Hematopoietic multipotent progenitor cell treated with erythropoietin and hydrocortisone succinate and interleukin-3 and kit ligand, for 15 days (in vitro differentiated cells): ENCODE measurements at places on chromosomes 12 and 14.

DNA sequence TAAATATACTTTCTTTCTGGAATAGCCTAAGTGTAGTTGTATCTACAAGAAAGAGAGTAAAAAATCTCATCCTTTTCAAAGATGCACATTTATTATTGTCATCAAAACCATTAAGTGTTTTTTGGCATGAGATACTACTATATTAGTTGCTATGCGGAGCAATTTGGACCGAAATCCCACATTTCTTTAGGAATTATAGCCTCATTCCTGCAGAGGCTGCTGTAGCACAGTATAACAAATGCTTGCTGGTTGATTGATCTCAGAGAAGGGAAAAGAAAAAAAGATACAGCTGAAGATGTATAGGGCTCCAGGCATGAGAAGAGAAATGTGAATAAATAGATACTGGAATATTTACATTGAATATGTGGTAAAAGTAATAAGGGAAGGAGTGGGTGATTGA lies 36.0 kb downstream of the RHOJ start:
- DNase-seq, result no peak

DNA sequence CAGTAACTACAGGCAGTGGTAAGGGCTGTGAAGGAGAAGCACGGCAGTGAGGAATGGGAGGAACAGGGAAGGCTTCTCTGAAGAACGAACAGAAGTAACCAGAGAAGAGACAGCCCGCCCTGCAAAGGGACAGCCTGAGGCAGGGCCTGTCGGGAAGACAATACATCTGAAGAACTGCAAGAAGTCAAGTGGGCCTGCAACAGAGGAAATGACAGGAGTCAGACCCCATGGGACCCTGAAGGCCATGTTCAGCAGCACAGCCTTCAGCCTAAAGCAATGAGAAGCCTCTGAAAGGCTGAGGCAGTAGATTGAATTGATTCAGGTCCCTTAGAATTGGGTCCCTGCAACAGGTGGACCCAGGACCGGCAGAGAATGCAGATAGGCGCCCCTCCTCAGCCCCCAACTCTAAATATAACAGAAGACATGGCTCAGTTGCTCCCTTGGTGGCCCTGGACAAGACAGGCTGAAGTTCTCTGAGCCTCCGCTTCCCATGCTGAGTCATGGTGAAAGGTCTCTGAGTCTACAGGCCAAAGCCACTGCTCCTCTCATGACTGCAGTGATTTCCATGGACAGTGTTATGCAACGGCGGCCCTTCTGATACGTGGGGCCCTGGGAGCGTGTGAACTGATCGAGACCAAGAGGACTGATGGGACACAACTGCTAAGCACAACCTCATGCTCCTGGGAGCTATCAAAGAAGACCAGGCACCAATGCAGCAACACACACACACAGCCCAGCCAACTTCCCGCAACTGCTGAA lies 10.8 kb upstream of the ACTR6 start:
- DNase-seq, result no peak

- no peak for DNase-seq
Observed at GRCh38 chr12:63911341-63911740, 66.8 kb downstream of the SRGAP1 start.

DNA sequence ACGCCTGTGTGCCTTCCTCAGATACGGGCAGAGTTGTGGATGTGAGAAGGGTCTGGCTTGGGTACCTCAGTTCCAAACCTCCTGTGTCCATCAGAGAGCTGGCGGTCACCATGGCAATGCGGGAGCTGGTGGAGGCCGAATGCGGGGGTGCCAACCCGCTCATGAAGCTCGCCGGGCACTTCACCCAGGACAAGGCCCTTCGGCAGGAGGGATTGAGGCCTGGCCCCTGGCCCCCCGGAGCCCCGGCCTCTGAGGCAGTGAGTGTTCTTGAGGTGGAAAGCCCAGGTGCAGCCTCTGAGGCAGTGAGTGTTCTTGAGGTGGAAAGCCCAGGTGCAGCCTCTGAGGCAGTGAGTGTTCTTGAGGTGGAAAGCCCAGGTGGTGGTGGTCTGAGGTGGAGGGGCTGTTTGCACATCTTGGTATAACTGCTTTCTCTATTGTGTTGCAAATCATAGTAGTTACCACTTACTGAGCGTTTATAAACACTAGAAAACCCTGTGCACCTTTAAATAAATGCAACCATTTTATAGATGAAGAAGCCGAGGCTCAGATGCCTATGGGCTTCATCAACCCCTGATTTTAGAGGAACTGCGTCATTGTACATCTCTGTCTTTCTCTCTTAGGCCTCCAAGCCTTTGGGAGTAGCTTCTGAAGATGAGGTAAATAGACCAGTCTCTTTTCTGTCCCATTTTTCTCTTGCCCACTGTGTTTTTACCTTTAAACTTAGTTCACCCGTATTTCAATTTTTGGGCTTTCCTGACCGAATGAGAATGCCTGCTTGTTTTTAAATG lies 976 bp downstream of the PEX5 start:
- DNase-seq, result no peak

DNA sequence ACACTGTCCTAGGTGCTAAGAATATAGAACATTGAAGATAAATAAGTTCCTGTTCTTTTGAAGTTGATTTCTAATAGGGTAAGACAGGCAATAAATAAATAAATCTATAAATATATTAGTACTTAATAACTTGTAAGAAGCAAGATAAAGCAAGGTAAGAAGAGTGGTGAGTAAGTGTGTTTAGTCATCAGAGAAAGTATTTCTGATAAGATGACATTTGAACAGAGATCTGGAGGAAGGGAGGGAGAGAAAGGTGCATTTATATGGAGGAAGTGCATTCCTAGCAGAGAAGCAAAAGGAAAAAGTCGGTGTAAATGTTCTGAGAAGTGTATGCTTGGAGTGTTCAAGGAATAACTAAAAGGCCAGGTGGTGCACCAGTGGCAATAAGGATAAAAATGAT lies 184.4 kb upstream of the GRIP1 start:
- DNase-seq, result no peak

DNA sequence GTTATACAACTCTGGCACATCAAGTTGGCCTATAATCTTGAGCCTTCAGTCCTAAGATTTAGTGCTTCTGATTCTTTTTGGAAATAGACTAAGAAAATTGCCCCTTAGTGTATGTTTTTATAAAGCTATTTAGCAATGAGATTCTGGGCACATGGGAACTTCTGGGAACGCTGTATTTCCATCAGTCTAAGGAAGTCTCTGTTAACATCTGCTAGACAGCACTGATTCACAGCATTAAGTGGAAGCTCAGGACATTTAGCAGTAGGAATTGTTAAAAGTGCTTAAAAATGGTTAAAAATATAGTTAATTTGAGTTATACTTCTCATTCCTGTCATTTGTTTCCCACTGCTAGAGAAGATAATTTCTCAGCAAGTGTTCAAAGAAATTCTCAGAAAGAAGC lies 579.1 kb downstream of the SLC16A7 start:
- DNase-seq, result no peak

- DNase-seq, result no peak
Observed at GRCh38 chr12:97386133-97386581, 76.4 kb upstream of the RMST start.

- no peak for DNase-seq
Observed at GRCh38 chr12:115255962-115256361, 572.0 kb upstream of the TBX3 start.

- DNase-seq, result no peak
Observed at GRCh38 chr12:70240673-70241072, 2.6 kb upstream of the CNOT2 start.

- DNase-seq, result no peak
Observed at GRCh38 chr12:2490831-2491230, 303.9 kb upstream of the FKBP4 start.

GRCh38 chr12:116551619-116551951 lies 7.6 kb upstream of the MAP1LC3B2 start:
- DNase-seq, result no peak

DNA sequence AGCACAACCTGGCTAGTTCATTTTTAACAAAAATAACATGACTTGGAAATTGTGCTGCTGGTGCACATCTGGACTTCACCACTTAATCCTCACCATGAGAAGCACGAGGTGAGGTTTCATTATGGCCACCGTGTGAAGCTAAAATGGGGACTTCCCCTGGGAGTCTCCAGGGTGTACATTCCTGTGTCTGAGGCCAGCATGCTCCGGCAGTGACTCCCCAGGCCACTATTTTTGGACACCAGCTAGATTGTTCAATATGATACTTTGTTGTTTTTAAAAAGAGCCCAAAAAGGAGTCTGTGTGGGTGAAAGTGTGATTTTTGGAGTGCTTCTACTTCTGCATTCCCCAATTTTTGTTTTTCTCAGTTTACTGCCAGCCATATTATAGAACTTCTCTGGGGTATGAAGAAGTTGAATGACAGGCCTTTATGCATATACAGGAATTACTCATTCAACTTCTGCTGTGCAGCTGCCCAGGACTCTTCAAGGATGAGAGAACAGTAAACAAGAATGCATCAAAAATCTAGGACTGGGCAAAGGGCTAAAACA lies 16.9 kb upstream of the AICDA start:
- DNase-seq, result no peak

- DNase-seq, result no peak
Observed at GRCh38 chr12:53939141-53940108, 794 bp downstream of the HOXC13 start.

DNA sequence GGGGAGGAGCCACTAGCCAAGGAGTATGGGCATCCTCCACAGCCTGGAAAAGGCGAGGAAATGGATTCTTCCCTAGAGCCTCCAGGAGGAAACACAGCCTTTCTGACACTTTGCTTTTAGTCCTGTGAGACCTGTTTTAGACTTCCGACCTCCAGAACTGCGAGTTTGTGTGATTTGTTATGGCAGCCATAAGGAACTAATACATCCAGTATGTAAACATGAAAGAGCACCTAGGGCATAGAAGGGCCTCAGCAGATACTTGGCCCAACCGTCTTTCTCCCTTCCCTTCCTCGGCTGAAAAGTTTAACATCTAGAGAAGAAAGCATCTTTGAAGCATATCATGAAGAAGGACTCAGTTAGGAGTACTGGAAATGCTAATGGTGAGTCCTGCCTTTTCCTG lies 3.6 kb downstream of the HIP1R start:
- no peak for DNase-seq

DNA sequence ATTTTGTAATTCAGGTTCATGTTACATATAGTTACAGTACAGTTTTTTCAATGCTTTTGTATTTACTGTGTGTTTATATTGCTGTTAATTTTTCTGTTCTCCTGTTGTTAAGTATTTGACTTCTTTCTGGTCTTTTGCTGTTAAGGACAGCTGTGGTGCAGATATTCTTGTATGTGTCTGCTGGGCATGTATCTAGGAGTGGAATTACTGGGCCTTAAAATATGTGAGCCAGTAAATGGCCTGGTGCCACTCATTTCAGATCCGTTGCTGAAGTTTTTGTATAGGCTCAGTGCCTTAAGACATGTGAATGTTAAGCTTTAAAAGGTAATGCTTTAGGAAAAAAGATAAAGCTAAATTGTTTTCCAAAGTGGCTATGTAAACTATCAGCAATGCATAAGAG lies 87.3 kb downstream of the TTLL5 start:
- no peak for DNase-seq

DNA sequence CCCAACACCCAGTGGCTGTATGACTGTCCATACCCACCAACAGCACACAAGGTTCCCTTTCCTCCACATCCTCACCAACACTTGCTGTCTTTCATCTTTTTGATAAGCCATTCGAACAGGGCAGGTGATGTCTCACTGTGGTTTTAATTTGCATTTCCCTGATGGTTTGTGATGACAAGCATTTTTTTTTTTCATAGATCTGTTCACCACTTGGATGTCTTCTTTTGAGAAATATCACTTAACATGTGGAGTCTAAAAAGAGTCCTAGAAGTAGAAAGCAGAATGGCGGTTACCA lies 198.1 kb upstream of the DIO3 start:
- no peak for DNase-seq

DNA sequence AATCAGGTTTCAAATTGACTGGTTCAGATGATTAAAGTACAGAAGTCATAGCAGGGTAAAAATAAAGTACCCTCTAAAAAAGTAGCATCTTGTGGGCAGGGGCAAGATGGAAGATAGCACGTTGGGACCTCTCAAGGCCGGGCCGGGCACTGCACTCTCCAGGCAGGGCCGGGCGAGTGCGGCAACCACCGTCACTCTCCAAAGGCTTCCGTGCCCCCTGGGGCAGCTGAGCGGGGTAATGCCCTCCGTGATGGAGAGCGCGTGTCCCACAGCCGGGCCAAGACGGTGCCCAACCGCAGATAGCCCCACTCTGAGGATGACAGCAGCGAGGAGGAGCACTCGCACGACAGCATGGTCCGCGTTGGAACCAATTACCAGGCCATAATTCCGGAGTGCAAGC lies 8.6 kb upstream of the PLXNC1 start:
- no peak for DNase-seq

DNA sequence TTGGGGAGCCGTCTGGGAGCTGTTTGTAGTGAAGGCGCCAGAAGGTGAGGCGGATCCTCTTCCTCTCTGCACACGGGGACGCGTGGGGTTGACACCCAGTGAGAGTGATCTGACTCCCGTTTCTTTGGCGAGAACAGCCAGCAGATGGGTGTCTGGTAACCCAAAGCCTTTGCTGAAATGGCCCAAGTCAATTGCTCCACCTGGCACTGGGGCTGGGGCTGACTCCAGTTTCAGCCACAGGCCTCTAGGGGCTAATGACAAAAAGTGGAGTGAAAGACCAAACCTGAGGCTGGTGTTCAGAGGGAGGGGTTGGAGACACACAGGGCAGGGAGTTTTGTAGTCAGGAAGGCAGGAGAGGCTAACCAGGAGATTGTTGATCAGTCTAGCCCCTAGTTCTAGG lies 87.0 kb downstream of the FRMD6 start:
- no peak for DNase-seq

DNA sequence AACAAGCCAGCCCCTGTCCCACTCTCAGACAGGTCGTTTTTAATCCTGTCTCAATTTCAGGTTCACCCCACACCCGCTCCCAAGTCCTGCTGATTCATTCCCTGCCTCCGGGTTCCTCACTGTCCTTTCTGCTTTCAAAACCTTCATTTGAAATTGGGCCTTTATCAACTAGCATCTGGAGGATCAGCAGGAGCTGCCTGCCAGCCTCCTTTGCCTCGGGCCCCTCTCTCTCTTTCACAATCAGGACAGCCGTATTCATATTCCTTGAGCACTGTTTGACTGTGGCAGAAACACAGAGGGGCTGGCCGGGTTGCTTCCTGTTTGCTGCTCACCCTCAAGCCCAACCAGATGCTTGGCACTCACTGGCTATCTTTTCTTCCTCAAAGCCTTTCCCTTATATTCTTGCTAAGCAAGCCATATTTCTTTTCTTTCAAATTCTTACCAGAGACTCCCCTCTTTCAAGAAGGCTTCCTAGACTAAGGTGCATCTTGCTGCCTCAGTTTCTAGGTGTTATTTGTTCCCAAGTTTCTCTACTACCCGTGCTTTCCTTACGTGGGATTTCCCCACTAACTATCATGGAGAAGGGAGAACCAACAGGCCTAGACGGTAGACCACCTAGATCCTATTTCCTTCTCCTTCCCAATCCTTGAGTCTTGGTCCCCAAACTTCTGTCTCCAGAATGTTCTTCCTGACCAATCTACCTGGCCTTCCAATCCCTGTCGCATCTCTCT lies 3.0 kb downstream of the GALNT6 start:
- DNase-seq, result peak; percentile 72

GRCh38 chr14:104650057-104650980 lies 39.1 kb upstream of the INF2 start:
- DNase-seq, result peak; percentile 69

DNA sequence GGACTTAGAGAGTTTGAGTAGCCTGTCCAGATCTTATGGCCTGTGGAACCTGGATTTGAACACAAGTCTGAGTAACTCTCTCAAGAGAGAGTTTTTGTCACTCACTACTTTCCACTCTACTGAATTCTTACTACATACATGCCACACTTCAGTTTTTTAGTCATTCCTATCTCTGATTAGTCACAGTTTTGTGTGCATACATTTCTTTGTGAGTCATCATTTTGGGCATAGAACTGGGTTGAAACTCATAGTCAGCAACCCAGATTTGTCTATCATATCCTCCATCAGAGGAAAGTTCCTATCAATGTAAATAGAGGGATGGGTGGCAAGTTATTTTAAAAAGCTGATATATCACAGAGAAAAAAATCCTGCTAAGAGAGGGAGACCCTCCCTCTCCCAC lies 42.9 kb downstream of the FLRT2 start:
- no peak for DNase-seq
